Activated T-helper 1 cell treated with Interleukin-2 at 50 U/mL for 16 hours (primary cell): ENCODE measurements at places on chromosomes 5 and 9.
A peak's percentile ranks its signal among the peaks of the same experiment; 100 is the strongest.

- no peak for DNase-seq
Measured at GRCh38 chr5:6228257-6229250, 149.8 kb downstream of the MED10 start.

- no peak for DNase-seq
Measured at GRCh38 chr9:131019388-131020239, 10.6 kb downstream of the LAMC3 start.

DNA sequence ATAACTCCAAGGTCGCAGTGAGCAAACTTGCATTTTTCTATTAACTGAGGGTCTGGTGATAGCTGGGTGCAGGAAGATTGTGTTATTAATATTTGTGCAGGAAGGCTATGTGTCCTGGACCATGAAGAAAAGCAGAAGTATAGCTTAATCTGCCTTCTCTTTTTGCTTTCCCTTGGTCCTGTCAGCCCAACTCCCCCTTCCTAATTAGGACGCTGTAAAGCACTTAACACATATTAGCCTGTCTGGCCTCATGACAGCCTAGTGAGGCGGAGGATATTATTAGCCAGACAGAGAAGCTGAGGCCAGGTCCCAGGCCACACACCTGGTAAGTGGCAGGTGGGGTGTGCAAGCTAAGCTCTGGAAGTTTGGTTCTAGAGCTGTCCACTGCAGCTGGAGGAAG lies 29.5 kb downstream of the SLC46A2 start:
- DNase-seq, result no peak

DNA sequence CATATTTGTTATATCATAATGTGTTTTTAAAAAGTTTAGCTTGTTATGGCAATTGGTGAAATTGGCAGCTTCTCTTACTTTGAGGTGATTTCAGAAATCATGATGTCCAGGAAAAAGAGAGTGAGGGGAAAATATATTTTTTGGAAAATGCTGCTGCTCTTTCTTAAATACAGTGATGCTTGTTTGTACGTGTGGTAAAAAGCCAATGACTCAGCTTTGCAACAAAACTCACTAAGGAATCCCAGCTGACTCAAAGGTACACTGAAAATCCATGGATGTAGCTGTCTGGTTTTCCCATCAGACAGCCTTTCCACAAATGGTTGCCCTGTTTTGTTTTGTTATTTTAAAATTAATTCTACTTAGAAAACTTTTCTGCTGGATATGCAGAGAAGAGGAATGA lies 306.4 kb upstream of the PAPPA start:
- no peak for DNase-seq

GRCh38 chr5:170315154-170315553 lies 17.6 kb upstream of the LCP2 start:
- DNase-seq, result no peak

GRCh38 chr9:126058011-126058531 lies 268.6 kb upstream of the MVB12B start:
- DNase-seq, result no peak

GRCh38 chr5:84430863-84431663 lies 46.4 kb upstream of the EDIL3 start:
- no peak for DNase-seq

DNA sequence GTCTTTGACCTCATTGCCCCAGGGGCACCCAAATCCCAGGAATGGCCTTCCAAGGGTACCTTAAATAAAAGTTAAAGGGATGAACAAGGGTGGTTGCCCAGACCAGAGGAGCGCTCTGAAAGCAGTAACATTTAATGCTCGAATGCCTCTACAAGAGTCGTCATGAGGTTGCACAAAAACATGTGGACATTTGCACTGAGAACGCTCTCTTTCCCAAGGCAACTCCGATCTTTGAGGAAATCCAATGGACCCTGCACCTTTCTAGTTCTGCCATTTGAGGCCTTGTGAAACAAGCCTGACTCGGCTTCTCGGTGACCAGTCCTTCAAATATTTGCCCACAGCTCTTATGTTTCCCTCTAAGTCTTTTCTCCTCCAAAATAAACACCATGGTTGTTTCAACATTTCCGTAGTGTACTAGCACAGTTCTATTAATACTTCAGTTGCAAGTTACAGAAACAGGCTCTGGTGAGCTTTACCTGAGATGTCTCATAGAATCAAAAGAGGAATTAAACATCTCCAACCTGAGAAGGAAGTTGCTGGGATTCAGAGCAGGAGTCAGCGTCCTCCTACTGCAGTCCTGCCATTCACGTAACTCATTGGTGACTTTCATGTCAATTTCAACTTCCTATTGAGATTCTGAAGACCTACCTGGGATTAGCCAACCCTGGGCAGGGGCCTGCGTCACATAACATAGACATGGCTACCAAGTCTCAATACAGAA lies 168.8 kb upstream of the RAI14 start:
- no peak for DNase-seq

GRCh38 chr5:134095293-134095692 lies 19.2 kb upstream of the TCF7 start:
- no peak for DNase-seq

DNA sequence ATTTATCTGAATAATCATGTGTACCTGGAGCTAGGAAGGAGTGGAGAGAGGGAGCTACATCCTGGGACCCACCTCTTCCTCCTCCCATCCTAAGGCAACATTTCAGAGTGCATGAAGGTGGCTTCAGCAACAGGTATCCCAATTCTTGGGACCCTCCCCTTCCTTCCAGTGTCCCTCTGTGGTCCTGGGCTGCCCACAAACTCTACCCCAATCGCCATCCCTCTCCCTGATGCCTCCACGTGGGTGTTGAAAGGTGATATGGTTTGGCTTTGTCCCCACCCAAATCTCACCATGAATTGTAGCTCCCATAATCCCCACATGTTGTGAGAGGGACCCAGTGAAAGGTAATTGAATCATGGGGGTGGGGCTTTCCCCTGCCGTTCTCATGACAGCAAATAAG lies 121.4 kb downstream of the MED10 start:
- DNase-seq, result no peak

DNA sequence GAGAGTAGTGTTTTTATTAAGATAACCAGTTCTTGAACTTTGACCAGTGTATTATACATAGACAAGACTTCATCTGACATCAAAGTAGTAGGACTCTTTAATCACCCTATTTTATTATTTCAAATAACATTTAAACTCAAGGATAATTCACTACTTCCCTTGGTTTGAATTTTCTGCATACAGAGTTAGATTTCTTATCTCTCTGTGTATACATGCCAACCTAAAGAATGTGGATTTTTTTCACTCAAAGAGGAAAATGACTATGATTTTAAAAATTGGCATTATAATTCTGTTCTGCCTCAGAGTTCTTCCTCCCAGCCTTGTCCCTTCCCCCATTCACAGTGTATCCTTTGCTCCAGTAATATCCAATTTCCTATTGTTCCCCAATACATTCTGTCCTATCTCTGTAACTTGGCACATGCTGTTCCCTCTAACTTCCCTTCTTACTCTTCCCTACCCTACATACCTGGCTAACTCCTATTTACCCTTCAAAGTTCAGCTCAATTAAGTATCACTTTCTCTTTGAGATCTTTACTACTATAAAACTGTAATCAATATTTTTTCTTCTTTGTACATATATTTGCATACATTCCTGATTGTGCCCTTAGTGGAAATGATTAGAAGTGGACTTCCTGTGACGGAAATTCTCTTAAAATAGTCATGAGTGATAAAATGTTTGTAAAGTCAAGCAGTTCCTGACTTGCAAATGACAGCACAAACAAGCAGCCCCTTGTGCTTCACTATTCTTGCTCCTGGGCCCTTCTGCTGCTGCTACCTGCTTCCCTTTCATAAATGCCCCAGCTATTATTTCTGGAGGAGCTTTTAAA lies 38.1 kb upstream of the DENND4C start:
- no peak for DNase-seq

DNA sequence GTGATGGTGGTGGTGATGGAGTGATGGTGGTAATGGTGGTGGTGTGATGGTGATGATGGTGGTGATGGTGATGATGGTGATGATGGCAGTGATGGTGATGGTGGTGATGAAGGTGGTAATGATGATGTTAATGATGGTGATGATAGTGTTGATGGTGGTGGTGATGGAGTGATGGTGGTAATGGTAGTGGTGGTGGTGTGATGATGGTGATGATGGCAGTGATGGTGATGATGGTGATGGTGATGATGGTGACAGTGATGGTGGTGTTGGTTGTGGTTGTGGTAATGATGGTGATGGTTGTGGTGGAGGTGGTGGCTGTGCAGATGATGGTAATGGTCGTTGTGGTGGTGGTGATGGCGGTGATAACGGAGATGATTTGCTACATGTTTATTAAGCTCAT lies 7.3 kb downstream of the STKLD1 start:
- no peak for DNase-seq

- DNase-seq, result no peak
Measured at GRCh38 chr9:86580688-86581087, 226.5 kb upstream of the TUT7 start.

- DNase-seq, result no peak
Measured at GRCh38 chr5:106142116-106142515, 1528.6 kb downstream of the EFNA5 start.

- DNase-seq, result no peak
Measured at GRCh38 chr5:176151281-176151680, 86.9 kb upstream of the SIMC1 start.

GRCh38 chr5:131996210-131997025 lies 15.0 kb downstream of the ACSL6 start:
- no peak for DNase-seq

GRCh38 chr9:33304362-33304761 lies 14.0 kb downstream of the NFX1 start:
- DNase-seq, result no peak

DNA sequence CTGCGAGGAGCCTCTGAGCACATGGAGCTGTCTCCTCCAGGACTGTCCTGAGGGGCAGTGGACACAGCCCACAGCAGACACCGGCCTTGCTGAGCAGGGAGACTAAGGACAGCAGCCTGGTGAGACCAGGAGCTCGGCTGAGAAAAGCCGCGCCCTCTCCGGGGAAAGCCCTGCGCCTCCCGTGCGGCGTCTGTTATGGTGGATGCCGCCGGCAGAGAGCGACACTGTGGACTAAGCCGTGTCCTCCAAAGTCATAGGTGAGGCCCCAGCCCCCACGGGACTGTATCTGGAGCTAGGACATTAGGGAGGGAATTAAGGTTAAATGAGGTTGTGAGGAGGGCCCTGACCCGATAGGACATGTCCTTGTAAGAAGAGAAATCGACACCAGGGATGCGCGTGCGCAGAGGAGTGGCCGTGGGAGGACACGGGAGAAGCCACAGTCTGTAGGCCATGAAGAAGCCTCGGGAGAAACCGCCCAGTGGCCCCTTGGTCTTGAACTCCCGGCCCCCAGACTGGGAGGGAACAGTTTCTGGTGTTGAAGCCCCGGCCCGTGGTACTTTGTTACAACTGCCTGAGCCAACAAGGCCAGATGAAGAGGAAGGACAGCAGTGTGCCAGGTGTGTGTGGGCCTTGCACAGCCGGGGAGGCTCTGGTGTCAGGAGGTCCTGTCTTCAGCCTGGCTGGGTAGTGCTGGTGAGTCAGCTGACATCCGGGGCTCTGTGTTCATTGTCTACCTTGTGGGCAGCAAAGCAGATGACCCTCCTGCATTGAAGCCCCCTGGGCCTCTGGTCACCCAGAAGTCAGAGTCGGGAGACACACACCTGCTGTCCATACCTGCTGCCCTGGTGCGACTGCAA lies 22.1 kb downstream of the MRPL36 start:
- no peak for DNase-seq

GRCh38 chr9:95077766-95078370 lies 239.6 kb downstream of the FANCC start:
- DNase-seq, result no peak

- DNase-seq, result no peak
Measured at GRCh38 chr5:2802693-2803365, 51.4 kb upstream of the IRX2 start.

GRCh38 chr5:139814704-139815280 lies 19.2 kb downstream of the PSD2 start:
- DNase-seq, result no peak

GRCh38 chr9:35611230-35611797 lies 6.3 kb downstream of the TESK1 start:
- DNase-seq, result peak; percentile 29

DNA sequence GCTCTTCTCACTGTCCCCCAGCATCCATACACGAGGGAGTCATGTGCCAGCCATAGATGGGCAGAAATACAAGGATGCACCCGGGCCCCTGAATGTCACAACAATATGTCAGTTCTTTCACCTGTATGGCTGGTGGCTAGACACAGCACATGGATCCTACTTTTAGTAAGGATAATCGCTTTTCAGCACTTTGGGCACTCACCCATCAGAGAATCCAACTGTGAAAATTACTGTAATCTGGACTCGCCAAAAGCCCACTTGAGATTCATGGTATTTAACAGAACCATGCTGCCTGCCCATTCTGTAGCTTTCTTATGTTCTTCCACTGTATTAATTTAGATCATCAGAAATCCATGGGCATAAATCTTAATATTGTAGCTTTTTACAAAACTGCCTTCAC lies 124.8 kb downstream of the FRMD3 start:
- no peak for DNase-seq

- no peak for DNase-seq
Measured at GRCh38 chr5:68283766-68284165, 68.2 kb downstream of the PIK3R1 start.

DNA sequence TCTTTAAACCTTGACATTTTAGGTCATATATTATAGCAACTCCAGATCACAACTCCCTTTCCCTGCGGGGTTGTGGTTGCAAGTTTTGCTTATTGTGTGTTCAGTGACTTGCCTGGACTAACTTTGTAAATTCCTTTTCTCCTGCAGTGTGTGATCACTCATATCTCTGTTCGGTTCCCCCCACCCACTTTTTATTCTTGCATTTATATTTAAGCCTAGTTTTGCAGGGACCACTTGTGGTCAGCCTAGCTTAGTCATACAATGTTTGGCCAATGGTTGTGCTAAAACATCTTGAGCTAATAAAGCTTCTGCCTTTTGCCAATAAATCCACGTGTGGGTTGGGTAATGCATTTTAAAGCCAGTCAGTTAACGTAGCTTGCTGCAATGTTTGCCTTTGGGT lies 146.5 kb upstream of the IRX4 start:
- DNase-seq, result no peak

DNA sequence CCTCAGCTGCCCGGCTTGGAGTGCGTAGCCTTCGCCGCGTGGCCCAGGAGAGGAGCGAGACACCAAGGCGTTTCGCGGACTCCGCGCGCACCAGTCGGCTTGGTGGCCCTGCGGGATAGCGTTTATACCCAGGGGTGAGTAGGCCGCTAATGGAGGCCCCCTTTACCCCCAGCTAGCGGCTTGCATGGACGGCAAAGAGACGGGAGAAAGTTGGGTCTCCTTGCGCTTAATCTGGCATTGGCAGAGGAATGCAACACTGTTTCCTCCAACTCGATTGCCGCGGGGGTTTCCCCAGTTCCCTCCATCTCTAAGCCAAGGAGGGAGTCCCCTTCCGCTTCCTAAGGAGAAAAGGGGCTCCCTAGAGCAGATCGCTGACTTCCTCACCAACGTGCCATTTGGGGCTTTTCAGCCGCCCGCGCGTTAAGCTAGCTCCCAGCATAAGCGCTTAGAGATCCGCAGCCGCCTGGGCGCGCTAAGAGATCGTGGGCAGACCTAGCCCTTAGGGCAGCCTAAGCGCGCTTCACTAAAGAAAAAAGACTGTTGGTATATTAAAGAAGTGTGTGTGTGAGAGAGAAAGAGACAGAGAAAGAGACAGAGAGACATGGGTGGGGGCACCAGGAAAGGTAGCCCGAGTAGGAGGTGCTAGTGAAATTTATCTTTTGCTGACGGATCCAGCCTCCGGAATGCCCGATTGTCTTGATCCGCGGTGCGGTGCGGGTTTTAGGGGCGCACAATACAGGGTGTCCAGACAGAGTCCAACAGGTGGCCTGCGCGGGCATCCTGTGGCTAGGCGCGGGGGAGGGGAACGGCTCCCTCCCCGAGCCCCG lies 597.9 kb upstream of the SGCD start:
- DNase-seq, result no peak
